ENCODE measurements at places on chromosomes 2 and 18.

DNA sequence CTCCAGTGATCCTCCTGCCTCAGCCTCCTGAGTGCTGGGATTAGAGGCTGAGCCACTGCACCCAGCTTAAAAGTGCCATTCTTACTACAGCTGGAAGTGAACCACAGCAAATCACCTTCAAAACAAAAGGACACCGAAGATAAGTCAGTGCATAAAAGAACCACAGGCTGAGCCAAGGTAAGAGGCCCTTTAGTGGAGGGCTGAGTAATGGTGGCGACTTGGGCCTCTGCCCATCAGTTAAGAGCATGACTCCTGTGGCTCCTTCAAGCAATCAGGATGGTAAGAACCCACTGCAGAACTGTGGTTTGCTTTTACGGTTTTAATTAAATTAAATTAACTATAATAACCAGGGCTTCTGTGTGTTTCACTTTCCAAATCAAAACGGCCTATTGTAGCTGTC is 75.1 kb downstream of the CTAGE1 start:
- DNase-seq, result no peak

- peak; percentile 25 for DNase-seq
Observed at GRCh38 chr2:218569038-218569431, 396 bp downstream of the CNOT9 start.

DNA sequence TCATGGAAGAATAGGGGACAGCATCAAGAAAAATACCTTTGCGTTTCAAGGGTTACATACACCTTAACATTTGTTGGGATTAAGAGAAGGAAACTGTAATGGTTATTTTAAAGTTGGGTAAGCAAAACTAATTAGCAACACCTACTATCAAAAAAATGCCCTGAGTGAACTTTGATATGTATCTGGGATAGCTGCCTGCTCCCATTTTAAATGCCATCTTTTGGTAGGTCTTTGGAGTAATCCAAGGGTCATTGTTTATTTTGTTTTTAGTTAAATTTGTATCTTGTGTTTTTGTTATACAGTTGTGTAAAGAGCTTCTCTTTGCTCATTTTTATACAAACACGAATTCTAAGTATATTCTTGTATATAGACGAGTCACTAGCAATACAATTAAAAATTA is 9.9 kb downstream of the PTPN4 start:
- DNase-seq, result no peak

DNA sequence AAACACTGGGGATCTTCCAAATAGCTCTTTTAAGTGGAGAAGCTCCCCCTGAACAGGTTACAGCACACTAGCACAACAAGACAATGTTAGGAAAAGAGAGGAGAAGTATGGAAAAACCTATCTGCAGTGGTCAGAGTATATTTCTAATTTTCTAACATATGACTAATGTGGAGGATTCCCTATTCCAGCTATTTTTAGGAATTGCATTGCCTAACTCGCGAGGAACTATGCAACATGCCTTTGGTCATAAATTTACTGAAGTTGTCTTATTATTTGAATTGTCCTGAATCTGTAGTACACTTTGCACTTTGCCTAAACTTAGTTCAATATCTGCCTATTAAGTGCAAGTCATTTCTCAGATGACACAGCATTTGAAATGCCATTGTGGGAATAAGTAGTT is 381.4 kb downstream of the CCDC85A start:
- DNase-seq, result no peak

GRCh38 chr2:207180741-207181140 is 15.0 kb upstream of the KLF7 start:
- DNase-seq, result no peak

DNA sequence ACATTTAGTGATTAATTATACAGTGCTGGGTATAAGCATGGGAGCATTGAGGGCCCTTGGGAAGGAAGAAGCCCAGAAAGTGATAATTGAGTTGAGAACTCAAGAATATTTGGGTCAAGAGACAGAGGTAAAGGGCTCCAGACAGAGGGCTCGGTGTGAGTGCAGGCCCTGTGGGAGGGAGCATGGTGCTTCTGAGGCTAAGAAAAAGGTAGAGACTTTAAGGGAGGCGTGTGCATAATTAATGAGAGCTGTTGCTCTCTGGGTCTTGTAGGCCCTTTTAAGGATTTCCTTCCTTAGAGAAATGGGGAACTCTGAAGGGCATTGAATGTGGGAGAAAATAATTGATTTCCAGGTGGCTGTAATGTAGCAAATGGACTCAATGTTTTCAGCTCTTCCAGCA is 735.0 kb upstream of the POU3F3 start:
- no peak for DNase-seq

GRCh38 chr2:84643991-84644390 is 127.7 kb downstream of the DNAH6 start:
- DNase-seq, result no peak

DNA sequence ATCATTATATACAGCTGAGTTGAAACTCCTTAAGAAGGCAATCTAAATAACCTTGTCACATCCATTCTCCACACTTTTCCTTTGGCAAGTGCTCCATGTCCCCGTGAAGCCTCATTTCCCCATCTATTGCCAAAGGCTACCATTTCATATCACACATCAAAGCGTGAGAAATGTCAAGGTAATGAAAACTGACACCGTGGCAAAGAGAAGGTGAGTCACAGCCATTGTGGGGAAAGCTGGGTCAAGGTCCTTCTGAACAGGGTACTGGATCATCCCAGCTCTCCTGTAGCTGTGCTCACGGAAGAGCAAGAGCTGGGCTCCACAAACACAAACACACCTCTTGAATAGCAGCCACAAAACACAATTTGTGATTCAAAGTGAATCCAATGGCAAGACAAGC is 58.2 kb upstream of the REG3G start:
- DNase-seq, result no peak

- DNase-seq, result no peak
Observed at GRCh38 chr2:239609607-239610310, 208.9 kb upstream of the HDAC4 start.

DNA sequence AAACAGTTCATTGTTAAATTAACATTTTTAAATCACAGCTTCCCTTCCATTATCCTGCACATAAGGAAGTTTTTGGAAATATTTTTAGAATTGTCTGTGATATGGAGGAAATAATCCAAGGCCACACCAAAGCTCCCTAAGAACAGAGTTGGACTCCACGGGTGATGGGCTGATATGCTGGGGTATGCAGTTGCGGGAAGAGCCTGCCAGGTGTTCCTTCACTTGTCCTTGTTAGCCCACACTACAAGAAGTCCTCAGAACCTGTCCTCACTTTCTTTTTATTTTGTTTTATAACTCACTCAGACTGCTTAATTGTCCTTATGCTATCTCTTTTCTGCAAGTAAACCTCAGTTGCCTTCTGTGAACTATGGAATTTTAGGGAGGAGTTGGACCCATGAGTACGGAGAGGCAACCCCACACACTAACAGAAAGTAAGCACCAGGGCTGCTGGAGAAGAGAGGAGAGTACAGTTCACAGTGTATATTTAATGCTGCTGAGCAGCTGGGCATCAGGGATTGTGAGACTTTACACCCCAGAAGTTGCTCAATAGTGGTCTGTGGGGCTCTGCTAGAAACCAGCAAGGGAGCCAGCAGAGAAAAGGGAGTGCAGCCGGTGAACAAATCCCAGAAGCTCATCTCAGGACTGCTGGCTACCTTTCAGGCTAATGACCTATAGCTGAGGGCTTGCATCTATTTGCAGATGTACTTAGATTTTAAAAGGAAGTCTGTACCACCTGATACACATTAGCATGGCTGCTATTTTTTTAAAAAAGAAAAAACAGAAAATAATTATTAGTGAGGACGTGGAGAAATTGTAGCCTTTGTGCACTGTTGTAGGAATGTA is 280.1 kb upstream of the STON1 start:
- no peak for DNase-seq

DNA sequence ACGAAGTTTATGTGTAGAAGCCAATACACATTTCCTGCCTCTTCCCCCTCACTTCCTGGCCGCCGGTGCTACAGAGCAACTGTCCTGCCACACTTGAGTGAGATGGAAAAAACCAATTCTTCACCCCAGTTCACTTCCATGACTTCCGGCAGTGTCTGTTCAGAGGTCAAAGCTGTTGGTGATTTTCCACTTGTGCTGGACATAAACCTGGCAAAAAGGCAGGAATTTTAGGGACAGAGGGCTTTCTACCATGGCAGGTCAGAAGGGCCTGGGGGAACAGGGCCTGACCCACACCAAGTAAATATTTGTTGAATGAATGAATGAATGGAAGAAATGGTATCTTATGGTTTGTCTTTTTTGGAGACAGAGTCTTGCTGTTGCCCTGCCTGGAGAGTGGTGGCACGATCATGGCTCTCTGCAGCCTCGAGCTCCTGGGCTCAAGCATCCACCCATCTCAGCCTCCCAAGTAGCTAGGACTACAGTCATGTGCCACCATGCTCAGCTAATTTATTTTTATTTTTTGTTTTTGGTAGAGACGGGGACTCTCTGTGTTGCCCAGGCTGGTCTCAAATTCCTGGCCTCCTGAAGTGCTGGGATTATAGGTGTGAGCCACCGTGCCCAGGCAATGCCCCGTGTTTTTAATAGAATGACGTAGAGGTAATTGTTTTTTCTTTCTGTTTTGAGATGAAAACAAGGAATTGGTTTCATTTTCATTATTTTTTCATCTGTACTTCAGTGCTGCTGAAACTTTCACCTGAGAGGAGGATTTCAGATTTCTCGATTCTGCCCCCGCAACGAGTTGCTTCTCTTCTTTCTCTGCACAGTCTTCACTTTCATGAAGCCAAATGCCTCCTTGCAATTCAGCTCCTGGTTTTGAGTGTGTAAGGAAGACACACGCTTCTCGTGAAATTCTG is 48.0 kb upstream of the LPIN2 start:
- no peak for DNase-seq

DNA sequence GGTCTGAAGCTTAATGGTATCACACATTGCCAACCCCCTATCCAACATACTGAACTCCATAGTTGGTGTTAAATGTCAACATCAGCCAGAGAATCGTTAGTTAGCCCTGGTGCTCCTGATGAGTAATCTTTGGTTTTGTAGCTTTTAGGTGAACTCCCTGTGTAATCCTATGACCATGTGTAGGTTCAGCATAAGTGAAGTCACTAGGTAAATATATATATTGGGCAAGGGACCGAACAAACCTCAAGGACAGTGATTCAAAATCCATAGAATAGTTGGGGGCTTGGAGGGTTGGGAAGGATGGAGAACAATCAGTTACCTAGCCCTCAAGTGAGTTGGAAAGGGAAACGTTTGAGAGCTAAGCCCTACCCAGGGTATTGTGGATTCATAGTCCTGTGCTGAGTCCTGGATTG is 16.0 kb upstream of the AP1S3 start:
- no peak for DNase-seq

GRCh38 chr2:39732482-39732881 is 46.6 kb downstream of the THUMPD2 start:
- no peak for DNase-seq

DNA sequence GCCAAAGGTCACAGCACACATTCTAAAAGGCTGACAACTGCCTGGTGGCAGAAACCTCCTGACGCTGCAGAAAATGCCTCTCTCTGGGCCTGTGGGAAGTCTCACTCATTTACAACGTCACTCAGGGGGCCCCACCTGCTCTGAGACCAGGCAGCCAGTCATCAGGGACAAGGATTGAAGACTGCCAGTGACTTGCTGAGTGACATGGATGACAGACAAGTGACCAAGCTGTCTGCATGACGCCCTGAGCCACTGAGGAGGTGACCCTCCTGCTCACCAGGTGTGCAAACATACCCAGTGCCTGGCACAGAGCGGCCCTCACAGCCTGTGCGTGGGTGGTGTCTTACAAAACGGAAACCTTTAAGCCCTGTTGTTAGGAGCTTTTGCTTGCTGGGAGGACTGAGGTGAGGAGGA is 392.4 kb downstream of the TNS1 start:
- DNase-seq, result no peak

DNA sequence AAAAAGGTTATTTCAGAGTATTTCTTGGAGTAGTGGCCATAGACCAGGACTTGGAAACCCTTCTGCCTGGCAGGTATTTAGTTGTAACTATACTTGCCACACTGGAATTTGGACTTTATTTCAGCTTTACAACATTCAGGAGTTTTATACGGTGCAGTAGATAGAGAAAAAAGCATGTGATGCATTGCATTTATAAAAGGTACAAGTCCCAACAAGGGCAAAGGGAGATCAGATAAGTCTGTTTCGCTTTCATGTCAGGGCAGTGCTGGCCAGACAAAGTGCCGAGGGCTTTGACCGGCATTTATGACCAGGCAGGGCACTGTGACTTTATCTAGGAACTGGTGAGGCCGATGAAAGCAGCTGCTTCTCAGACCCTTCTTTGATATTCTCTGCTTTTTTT is 145.4 kb downstream of the RTN4 start:
- DNase-seq, result no peak

DNA sequence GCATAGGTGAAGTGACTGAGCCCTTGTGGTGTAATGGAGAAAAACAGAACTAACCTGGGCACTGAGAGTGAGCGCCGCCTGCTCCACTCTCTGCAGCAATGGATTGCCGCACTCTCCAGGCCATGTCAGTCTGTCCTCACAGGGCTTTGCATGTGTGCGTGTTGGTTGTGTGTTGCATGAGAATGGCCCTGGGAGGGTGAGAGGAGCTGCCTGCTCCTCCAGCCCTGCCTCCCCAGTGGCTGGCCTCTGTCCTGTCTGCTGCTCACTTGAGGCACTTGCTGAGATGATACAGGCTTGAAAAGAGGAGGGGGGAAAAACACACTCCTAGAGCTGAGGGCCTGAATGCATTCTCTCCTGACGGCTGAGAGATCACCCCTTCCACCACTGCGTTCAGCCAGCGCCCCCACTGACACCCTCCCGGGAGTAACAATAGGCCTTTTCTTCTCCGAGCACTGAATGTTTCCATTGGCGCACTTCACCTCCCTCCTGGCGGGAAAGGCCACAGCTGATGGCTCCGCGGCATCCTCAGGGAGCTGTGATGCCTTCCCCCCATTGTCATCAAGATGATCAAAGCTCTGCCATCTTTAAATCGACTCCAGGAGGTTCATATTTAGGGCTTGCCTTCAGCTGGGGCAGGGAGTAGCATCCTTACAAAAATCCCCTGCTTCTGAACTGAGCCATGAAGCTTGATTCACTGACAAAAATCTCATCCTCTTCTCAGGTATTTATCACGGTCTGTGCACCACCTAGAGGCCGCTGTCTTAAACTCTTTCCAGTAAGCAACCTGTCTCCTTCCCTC is 49.9 kb upstream of the DAPL1 start:
- DNase-seq, result peak; percentile 79

DNA sequence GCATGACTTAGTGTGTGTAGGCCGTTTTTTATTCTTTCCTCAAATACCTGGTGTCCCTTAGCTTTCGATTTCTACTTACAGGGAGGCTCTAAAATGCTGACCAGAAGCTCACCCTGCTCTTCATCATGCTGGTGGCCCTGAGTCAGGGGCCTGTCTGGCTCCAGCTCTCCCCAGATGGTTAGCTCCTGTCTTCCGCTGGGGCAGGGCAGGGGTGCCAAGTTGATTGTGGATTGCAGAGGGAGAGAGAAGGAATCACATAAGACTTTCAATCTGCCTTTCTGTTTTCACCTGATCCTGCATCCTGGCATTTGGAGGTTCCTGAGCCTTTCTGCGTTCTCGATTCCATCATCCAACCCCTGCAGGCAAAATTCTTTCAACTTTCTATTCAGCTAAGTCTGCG is 4.2 kb downstream of the CIB4 start:
- no peak for DNase-seq

Data from NT2/D1 (cell line).